Uterine smooth muscle cell (primary cell): ENCODE measurements at places on chromosomes 4 and X. TPM values are rescaled to one million over a fixed set of nuclear protein-coding genes. Genes with fewer than 3 reads are reported as not detected.

Gene COX7B2
- total RNA-seq = not detected in 2 replicates

Gene DCAF4L1
- total RNA-seq = 0.11 and 0.12 TPM in 2 replicates

Gene ZDHHC9
- 16.7 and 20.6 TPM in 2 replicates for total RNA-seq

Gene GASK1B
- 13.9 and 30.6 TPM in 2 replicates for total RNA-seq

Gene SH3RF1
- total RNA-seq = 31.9 and 33.2 TPM in 2 replicates

Gene ZIC3
- total RNA-seq = not detected in 2 replicates

Gene DUX4
- not detected in 2 replicates for total RNA-seq

Gene CCSER1
- 0.33 and 2.9 TPM in 2 replicates for total RNA-seq

Gene ATP2B3
- under 0.01 TPM in 1 of 2 replicates, not detected in the other for total RNA-seq

Gene OPN1MW3
- not detected in 2 replicates for total RNA-seq

Gene HNRNPH2
- 89.2 and 104 TPM in 2 replicates for total RNA-seq

Gene KCTD8
- total RNA-seq = 2.1 and 6.9 TPM in 2 replicates

Gene TCEAL7
- 44.3 and 50.5 TPM in 2 replicates for total RNA-seq

Gene CT47C1
- total RNA-seq = not detected in 2 replicates

Gene SLC10A4
- total RNA-seq = 0.25 and 0.77 TPM in 2 replicates

Gene GC
- total RNA-seq = not detected in 2 replicates

Gene IQCM
- total RNA-seq = 0.11 TPM in 1 of 2 replicates, not detected in the other

Gene COL4A5
- 46.5 and 57.7 TPM in 2 replicates for total RNA-seq

Gene FAM184B
- total RNA-seq = under 0.01 TPM in 1 of 2 replicates, not detected in the other

Gene HSFX1
- total RNA-seq = 1.00 TPM in 2 replicates

Gene SPARCL1
- 0.22 and 2.1 TPM in 2 replicates for total RNA-seq

Gene IL13RA2
- 100 and 137 TPM in 2 replicates for total RNA-seq

Gene TRIM61
- 1.5 and 2.7 TPM in 2 replicates for total RNA-seq

Gene MAGEB17
- total RNA-seq = not detected in 2 replicates

Gene LRIT3
- total RNA-seq = under 0.01 and 0.11 TPM in 2 replicates

Gene UGT2A1
- not detected in 2 replicates for total RNA-seq

Gene SOD3
- 5.2 and 19.5 TPM in 2 replicates for total RNA-seq

Gene P2RY10
- not detected in 2 replicates for total RNA-seq

Gene SLC9B1
- 0.55 and 0.87 TPM in 2 replicates for total RNA-seq

Gene CLTRN
- 0.12 TPM in 1 of 2 replicates, not detected in the other for total RNA-seq

Gene TRIM60
- total RNA-seq = not detected in 2 replicates

Gene NWD2
- total RNA-seq = not detected in 2 replicates

Gene BEX3
- 239 and 345 TPM in 2 replicates for total RNA-seq

Gene CFP
- total RNA-seq = 0.12 and 0.55 TPM in 2 replicates

Gene GNRHR
- not detected in 2 replicates for total RNA-seq

Gene PPARGC1A
- total RNA-seq = 0.11 and 0.37 TPM in 2 replicates

Gene PASD1
- not detected in 2 replicates for total RNA-seq

Gene ADAMTS3
- total RNA-seq = 3.6 and 8.9 TPM in 2 replicates

Gene ODAPH
- not detected in 2 replicates for total RNA-seq

Gene GAB1
- 8.9 and 12.5 TPM in 2 replicates for total RNA-seq

Gene RHOXF2B
- not detected in 2 replicates for total RNA-seq

Gene TMEM271
- total RNA-seq = not detected in 2 replicates

Gene GALNTL6
- total RNA-seq = 0.11 and 0.12 TPM in 2 replicates
